ENCODE measurements at places on chromosomes 4 and X.

GRCh38 chr4:105135785-105136184, 10.9 kb upstream of the TET2 start:
- DNase-seq: no peak

DNA sequence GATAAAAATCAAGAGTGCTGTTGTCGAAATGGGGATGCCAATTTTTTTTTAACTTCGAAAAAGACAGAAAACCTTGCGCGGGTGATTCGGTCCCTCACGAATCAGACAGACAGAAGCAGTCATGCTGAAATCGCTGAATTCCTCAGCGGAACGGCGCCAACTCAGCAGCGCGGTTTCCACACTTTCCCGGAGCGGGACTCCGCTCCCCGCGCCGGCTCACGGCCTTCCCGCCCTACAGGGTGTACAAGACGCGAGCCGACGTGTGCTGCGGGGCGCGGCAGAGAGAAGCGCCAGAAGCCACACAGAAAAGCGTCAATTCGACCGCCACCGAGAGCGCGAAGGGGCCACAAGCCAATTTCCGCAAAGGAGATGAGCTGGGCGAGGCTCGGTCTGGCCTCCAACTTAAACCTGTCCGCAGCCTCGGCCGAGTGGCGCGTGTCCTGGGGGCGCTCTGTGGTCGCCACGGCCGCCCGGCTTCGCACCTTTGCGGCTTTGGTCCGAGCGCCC, 1.3 kb downstream of the NEXMIF start:
- DNase-seq: peak; percentile 20

DNA sequence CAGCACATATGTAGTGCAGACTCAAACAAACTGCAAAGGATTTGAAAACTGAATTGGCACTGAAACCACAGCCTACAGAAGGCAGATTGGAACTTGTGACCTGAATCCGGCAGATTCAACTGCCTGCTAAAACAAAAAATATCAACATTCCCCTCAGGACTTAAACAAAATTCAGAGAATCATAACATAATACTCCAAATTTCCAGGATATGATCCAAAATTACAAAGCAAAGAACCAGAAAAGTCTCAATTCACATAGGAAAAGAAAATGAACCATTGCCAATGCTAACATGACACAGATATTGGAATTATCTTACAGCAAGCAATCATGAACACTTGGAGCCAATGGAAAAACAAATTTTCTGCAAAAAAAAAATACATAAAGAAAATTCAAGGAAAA, 250.4 kb downstream of the PRDM5 start:
- no peak for DNase-seq

- no peak for DNase-seq
Observed at GRCh38 chr4:30727409-30727808, 7.2 kb downstream of the PCDH7 start.

- DNase-seq: peak; percentile 5
Observed at GRCh38 chrX:45851434-45851991, 650.8 kb upstream of the DIPK2B start.

GRCh38 chr4:168587411-168588125, 90.7 kb downstream of the PALLD start:
- no peak for DNase-seq

DNA sequence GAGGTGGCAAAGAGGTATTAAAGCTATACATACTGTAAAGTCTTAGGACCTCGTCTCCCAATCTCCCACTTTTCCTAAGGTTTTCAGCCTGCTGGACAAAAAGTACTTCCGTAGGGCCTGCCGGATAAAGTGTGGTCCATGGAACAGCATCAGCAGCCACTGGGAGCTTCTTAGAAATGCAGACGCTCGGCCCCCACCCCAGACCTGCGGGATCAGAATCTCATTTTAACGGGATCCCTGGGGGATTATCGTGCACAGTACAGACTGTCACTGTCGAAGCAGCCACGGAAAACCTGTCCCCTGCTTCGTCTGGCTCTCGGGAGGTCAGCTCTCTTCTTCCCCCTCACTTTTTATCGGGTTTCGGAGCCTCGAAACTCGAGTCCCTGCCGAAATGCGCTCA, 802 bp downstream of the ADGRG2 start:
- no peak for DNase-seq

DNA sequence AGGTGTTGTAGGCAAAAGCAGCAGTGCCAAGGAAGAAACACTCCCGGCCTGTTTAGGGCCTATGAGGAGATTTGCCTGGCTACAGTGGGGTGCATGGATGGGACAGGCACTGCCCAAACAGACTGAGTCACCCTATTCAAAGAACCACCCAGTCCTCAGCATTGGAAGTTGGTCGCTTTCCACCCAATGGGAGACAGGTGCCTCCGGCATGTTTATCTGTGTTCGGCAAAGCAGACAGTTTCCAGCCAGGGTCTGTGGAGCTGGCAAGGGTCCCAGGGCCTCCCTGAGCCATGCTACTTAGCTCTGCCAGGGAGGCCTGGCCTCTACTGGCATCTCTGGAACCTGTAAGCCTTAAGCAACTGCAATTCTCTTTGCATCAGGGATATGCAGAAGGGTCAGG, 165.1 kb upstream of the ATP6AP2 start:
- no peak for DNase-seq

- no peak for DNase-seq
Observed at GRCh38 chr4:72987741-72988729, 81.5 kb downstream of the COX18 start.

- DNase-seq: peak; percentile 54
Observed at GRCh38 chr4:167234316-167234881, at the start of gene SPOCK3. Gene SPOCK3, minus strand, starts transcription at chr4:167234494.

DNA sequence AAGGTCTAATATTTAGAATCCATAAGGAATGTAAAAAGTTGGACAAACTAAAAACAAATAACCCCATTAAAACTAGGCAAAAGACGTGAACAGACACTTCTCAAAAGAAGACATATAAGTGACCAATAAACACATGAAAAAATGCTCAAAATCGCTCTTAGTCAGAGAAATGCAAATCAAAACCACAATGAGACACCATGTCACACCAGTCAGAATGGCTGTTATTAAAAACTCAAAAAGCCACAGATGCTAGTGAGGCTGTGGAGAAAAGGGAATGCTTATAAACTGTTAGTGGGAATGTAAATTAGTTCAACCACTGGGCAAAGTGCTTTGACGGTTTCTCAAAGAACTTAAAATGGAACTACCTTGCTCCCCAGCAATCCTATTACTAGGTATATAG, 674.3 kb upstream of the MAGEB2 start:
- no peak for DNase-seq

GRCh38 chrX:115452251-115452650, 108.7 kb upstream of the PLS3 start:
- DNase-seq: no peak

- no peak for DNase-seq
Observed at GRCh38 chrX:133258481-133258880, 40.3 kb upstream of the TFDP3 start.

- DNase-seq: no peak
Observed at GRCh38 chr4:156628858-156629257, 342.7 kb downstream of the PDGFC start.

- no peak for DNase-seq
Observed at GRCh38 chr4:130306566-130306965, 1210.6 kb downstream of the C4orf33 start.

- peak; percentile 4 for DNase-seq
Observed at GRCh38 chr4:31045724-31046318, 325.7 kb downstream of the PCDH7 start.

DNA sequence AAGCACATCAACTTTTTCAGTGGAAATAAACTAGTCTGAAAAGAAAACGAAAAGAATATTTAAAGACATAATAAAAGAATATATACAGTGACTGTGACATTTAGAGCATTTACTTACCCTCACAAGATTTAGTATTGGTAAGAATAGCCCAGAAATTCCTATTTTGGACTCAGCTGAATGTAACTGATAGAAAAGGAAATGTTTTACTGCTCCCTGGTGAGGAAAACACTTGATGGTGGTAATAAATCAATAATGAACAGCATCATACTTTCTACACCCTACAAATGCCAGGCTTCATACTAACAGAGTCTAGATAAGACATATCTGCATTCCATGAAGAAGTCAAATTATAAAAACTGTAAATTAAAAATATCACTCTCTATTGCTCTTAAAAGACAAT, 753.5 kb upstream of the PCDH10 start:
- peak; percentile 26 for DNase-seq

GRCh38 chr4:1572010-1572385, 112.1 kb downstream of the FAM53A start:
- no peak for DNase-seq

- DNase-seq: no peak
Observed at GRCh38 chr4:185638548-185639301, 103.4 kb upstream of the PDLIM3 start.

DNA sequence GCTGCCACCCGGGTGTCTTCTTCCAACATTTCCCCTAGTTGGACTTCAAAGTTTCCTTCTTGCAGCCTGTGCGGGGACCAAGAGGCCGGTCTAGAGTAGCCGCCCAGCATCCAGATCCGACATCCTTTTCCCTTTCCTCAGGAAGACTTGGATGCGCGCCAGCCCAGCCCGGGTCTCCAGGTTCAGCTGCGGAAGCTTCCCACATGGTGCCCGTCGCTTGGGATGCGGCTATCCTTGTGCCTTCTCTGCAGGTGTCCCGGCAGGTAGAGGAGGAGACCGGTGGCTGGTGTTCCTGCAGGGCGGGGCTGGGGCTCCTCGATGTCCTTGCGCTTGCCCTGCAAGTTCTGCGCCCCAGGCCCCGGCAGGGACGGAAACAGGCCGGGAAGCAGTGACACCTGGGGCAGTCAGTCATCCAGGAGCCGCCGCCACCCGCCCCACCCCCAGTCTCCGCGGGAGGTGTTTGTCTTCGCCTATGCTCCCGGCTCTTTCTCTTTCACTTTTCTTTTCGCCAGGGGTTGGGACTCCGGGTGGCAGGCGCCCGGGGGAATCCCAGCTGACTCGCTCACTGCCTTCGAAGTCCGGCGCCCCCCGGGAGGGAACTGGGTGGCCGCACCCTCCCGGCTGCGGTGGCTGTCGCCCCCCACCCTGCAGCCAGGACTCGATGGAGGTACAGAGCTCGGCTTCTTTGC, at the start of gene IL15:
Gene IL15 (plus strand): TSS at position 502 of the 689 bp plus-strand sequence. CDS start 82,882 bp downstream, outside the sequence.
- DNase-seq: peak; percentile 50

DNA sequence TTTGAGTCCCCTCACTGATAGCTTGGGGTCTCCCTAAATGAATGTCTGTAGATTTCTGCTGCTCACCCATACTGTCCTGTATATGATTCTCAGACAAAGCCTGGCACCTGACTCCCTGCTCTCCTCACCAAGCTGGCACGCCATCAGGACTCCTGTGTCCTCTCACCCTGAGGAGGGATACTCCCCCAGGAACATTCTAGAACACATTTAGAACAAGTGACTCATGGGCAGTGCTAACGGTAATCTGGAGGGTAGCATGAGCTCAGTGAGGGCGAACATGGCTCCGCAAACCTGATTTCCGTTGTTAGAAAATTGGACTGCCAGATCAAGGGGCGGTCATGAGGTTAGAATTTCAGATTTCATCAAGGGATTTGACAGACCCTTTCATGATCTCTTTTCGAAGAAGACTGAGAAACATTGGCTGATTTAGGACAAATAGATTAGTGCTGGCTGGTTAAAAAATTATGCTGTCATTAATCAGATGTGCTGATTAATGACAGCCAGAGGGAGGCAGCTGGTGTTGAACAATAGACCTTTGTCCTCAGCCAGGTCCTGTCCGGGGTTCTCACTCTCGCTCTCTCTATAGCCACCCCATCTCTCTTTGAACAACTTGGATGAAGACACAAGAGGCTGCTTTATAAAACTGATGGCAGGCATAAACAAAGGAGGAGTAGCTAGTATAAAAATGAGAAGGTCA, 244.3 kb downstream of the PTTG2 start:
- no peak for DNase-seq

GRCh38 chr4:42750091-42750490, 93.2 kb upstream of the ATP8A1 start:
- DNase-seq: peak; percentile 12

DNA sequence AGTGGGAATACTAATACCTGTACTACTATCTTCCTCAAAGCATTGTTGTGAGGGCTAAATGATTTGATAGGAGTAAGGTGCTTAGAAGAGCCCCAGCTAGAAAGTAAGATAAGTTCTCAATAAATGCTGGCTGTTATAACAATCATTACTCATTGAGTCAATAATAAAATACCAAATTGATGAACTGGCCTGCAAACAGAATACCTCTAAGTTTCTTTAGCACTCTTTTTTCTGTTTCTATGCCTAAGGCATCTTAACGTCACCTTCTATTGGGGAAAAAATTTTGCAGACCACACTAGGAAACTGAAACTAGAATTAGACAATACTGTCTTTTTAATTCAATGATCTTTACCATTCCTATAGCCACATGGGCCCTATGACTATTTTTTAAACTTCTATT, 1.2 kb downstream of the CLTRN start:
- no peak for DNase-seq

- no peak for DNase-seq
Observed at GRCh38 chrX:12210971-12211370, 72.7 kb downstream of the FRMPD4 start.

DNA sequence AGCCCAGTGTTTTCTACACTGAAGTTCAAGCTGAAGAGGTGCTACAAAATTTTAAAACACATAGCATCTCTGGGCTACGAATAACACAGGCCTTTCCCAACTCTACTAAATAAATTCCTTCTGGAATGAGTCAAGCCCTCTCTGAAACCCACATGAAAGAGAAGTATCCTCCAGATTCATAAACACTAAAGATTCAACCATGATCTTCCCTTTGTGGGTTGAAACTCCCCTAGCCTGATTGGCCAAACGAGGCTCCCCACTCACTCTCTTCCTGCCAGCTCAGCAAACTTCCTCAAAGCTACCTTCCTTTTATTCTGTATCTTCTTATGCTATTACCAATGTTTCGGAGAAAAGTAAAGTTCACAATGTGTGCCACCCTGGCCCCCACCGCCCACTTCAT, 95.4 kb downstream of the NKX6-1 start:
- DNase-seq: no peak

GRCh38 chr4:102335616-102336015, 9.7 kb downstream of the SLC39A8 start:
- DNase-seq: no peak

- DNase-seq: no peak
Observed at GRCh38 chrX:78708262-78708661, 39.3 kb upstream of the LPAR4 start.

GRCh38 chr4:97828646-97829045, 314.6 kb downstream of the STPG2 start:
- no peak for DNase-seq

DNA sequence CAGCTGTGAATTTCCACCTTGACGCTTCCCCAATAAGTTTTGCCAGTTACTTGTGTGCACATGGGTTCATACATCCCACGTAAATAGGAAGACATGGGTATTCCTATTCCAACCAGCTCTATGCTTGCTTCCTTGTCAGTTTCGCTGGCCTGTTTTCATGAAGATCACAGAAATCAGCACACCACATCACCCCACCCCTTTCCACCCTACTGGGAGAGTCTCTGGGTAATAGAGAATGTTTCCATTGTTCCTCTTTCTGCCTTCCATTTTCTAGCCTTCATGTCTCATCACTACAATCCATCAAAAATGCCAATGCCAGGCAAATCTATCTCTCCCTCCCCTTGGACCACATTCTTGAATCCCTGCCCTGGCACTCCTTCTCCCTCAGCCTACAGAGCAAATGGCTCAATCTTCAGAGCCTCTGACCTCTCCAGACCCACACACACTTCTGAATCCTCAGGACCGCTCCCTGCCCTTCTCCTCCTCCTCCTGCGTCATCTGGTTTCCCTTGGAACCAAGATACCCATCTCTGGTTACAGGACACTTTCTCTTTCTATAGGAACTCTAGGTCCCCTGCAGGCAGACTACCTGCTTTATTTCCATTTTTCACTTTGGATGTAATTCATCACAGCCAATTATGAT, 323.3 kb downstream of the DHX15 start:
- no peak for DNase-seq
